ENCODE measurements at places on chromosomes 7 and 10. TPM values are rescaled to one million over a fixed set of nuclear protein-coding genes. Genes with fewer than 3 reads are reported as not detected.

Gene NANOS1
- 0.14 TPM for total RNA-seq

Gene TYSND1
- total RNA-seq = 6.4 TPM

GRCh38 chr10:48634984-48635557 lies 30.2 kb upstream of the ARHGAP22 start:
- no peak for DNase-seq

DNA sequence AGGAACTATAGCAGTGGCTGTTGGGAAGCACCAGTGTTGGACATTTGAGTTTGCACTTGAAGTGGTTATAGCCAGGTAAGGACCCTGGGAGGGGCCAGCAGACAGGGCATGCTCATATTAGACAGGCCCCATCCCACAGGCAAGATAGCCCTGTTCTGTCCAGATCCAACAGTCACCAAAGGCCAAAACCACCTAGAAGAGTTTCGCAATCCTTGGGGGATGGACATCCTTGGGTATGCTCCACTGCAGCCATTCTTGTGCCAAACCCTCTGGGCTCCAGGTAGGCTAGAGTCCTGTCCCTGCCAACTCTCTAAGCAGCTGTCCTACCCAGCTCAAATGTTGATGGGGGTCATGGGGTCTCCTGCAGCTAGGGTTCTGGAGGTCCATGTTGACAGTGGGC lies 76.8 kb downstream of the TMEM26 start:
- no peak for DNase-seq

All from activated naive CD4-positive, alpha-beta T cell treated with anti-CD3 and anti-CD28 coated beads, Interleukin-2, amount 50 U/mL, for 72 hours (primary cell).